ENCODE measurements at places on chromosomes 13 and 19.

DNA sequence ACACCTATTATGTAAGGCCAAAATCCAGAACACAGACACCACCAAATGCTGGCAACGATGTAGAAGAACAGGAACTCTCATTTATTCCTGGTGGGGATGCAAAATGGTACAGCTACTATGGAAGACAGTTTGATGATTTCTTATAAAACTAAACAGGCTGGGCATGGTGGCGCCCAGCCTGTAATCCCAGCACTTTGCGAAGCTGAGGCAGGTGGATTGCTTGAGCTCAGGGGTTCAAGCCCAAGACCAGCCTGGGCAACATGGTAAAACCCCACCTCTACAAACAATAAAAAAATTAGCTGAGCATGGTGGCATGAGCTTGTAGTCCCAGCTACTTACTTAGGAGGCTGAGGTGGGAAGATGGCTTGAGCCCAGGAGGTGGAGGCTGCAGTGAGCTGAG is 98.3 kb downstream of the TUBA3C start:
- DNase-seq = no peak

- peak; percentile 85 for DNase-seq
These were observed 198.4 kb downstream of the COL4A1 start for GRCh38 chr13:110108348-110109139.

DNA sequence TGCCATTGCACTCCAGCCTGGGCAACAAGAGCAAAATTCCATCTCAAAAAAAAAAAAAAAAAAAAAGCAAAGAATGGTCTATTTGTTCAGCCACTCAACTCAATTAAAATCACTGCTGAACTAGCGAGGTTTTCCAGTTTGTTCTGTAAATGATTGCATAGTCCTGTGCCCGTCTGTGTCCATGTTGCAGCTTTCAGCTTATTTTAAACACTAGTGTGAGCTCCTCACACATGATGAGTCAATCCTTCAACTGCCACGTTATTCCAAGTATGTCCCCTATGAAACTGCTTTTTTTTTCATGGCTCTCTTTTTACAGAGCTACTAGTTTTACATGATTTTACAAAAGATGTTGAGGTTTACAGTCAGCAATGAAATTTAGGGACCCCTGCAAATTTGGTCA is 12.2 kb downstream of the SUGP2 start:
- peak; percentile 89 for DNase-seq

DNA sequence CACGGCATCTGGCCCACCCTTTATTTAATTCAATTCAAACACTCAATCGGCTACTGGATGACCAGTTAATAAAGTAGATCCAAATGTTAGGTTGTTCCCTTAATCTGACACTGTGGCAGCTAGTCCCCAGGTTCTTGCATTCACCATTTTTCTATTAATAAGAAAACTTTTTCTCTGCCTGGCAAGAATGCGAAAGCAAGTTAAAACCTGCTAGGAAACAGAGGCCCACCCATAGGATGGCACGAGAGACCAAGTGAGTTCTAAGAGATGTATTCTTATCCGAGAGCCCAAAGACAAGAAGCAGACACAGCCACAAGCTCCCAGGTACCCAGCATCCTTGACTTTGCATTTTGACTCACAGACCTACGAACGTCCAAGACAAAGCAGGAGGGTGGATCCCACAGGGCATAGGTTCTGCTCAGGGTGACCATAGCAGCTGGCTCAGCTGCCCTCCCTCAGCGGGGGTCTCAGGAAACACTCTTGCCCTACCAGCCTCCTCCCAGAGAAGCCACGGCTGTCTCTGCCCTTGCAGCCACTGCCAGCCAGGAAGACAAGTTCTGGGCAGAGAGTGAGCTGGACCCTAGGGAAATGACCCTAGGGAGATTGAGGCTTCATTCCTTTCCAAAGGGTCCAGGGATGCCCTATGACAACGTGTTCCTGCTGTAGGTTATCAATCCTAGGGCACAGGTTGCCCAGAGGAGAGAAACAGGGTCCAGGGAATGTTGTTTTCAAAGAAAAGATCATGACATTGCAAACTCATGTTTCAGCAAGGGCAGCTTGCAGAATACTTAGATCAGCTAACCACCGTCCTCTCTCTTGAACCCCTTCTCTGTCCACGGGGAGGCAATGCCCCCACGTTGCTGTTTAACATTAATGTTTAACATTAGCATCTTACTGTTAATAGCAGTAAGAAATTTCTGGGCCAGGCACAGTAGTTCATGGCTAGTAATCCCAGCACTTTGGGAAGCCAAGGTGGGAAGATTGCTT is 147.2 kb upstream of the ZNF507 start:
- DNase-seq = no peak

DNA sequence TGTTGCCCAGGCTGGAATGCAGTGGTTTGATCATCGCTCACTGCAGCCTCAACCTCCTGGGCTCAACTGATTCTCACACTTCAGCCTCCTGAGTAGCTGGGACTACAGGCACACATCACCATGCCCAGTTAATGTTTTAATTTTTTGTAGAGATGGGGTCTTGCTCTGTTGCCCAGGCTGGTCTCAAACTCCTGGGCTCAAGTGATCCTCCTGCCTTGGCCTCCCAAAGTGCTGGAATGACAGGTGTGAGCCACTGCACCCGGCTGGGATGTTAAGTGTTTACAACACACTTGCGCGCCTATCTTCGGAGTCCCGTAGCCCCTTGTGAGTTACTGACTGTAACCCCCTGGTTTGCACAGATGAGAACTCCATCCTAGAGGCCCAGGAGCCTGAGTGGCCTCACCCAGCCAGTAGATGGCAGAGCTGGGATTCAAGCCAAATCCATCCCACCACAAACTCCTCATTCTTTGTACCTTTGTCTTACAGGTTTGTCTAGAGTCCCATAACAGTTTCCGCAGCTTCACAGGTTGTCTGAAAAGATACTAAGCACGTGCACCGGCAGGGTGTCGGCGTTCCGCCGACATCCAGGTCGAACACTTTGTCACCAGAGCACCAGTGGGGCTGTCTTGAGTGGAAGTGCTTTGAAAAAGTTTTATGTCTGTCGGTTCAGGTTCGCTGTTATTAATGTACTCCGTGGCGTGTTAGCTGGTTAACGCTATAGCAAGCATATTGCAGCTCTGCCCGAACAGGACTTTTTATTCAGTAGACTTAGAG is 14.7 kb downstream of the MAG start:
- no peak for DNase-seq

DNA sequence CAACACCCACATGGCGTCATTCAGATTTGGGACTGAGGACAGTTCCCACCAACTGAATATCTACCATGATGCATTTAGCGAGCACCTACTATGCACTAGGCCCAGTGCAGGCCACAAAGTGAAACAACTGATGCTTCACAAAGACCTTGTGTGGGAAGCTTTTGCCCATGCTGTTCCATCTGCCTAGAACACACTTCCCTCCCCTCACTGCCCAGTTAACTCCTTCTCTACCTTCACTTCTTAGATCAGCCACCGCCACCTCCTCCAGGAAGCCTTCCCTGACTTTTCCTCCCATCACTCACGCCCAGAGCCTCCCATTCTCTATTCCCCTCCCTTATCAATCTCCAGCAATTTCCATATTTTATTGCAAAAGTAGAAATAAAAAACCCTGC is 25.7 kb downstream of the PTPRS start:
- no peak for DNase-seq

- DNase-seq = no peak
These were observed 6.4 kb upstream of the MAP2K7 start for GRCh38 chr19:7897292-7897691.

DNA sequence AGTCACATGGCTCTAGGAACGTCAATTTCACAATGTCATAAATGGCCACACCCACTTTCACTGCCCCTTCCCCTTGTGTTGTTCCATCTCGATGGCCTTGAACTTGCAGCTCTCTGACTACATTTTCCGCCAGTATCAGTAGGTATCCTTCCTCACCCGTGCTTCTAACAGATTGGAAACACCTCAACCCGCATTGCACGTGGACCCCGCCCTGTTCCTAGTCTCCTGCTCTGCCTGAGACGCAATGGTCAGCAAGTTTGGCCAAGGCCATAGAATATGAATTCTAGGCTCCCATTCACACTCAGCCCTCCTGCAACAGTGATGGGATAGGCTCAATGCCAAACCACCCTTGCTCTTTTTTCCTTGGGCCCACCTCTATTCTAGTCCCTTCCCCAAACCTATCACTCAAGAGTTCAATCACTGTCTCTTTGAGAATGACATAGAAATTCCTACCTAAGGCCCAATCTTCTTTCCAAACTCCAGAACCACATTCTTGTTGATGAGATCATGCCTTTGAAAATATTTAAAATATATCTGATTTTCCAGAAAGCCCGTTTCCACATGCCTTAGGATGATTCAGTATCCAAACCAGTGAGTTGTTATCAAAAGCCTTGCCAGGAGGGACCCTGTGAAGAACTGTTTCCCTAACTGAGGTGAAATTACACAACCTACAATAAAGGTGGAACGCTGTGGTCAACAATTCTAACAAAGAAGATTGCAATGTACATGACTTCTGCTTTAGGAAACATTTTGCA is 334.6 kb downstream of the MYO16 start:
- DNase-seq = peak; percentile 62

DNA sequence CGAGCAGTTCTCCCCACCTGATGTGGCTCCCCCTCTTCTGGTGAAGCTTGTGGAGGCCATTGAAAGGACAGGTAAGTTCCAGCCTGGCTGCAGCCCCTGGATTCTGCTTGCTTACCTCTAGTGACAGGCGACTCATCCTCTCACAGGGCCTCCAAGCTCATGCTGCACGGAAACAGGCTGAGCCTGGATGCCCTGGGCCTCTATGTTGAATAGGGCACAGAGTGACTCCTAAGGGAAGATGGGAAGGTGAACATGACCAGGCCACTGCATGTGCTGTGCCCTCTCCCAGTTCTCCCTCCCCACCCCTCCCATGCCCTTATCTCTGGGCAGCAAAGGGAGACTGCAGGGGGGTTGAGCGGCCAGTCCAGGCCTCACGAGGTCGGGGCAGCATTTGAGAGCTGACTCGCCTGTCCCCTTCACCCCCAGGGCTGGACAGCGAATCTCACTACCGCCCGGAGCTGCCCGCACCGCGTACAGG is 7.6 kb downstream of the PIK3R2 start:
- DNase-seq = no peak
